Eye (tissue), 1 donor: ENCODE measurements at places on chromosomes 3 and 15.

- DNase-seq = peak; percentile 96
These were observed 106.6 kb upstream of the TMC3 start for GRCh38 chr15:81480645-81481053.

DNA sequence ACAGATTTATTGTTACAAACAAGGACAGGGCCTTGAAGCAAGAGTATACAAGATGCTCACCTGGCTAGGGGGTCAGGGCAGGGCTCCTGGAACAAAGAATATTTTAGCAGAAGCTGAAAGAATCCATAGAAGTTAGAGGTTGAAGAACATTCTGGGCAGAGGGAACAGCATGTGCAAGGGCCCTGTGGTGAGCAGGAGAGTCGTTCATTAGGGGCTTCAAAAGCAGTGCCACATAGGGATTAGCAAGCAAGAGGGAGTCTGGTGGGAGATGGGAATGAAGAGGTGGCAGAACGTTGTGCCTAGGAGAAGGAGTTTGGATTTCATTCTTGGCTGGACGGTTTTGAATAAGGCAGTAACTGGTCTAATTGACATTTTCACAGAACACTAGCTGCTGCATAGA is 22.9 kb downstream of the DNAJB8 start:
- no peak for DNase-seq

- no peak for DNase-seq
These were observed 29.0 kb upstream of the BCL6 start for GRCh38 chr3:187774185-187774789.

DNA sequence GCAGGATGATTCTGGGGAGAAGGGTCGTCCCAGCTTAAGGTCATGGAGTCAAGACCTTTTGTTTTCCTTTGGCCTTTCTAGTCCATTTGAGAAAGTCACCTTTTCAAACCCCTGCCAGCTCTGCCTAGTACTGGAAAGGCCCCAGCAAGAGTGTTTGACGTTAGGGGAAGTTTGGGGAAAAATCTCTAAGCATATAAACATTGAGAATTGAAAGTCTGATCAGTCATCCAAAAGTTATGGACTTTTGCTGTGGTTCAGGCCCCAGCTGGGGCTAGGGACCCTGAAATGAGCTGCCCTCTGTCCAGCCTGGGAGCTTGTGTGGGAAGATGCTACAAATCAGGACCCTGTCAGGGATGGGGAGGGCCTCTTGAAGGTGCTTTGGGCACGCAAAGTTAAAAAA is 21.6 kb downstream of the SLC6A6 start:
- DNase-seq = no peak

DNA sequence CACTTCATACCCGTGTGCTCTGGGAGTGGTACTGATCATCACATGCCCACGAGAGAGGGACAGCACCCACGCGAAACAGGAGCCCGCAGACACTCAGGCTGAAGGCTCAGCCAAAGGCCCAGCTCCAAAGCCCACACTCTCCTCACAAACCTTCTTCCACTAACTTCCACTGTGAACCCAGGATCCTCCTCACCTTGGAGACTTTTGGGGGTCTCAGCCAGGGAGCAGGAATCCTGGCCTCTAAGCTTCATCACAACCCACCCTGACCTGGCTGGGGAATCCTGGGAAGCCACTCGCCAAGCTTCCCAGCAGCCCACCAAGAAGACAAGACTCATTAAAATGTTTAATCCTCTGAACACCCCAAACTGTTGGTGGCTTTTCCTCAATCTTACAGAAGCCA is 421.2 kb downstream of the OCA2 start:
- no peak for DNase-seq

DNA sequence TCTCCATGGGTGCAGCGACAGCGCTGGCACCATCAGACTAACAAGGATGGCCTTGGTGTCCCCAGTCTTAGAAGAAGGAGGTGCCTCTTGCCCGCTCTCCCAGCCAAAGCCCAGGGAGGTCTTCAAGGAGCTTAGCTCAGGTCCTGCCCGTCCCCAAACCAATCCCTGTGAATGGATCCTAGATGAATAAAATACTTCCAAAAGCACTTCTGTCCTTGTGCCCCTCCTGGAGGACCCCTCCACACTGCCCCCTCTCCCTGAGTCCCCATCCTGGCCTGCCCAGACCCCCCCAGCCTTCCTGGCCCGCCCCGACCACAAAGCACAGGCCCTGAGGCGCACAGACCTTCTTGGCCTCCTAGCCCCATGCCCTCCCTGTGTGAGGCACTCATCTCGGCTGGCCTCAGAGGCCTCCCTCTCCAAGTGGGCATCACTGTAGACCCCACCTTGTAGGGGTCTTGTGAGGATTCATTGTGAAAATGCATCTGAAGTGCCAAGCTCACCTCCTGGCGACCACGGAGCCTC is 8.4 kb downstream of the SLC28A1 start:
- no peak for DNase-seq

DNA sequence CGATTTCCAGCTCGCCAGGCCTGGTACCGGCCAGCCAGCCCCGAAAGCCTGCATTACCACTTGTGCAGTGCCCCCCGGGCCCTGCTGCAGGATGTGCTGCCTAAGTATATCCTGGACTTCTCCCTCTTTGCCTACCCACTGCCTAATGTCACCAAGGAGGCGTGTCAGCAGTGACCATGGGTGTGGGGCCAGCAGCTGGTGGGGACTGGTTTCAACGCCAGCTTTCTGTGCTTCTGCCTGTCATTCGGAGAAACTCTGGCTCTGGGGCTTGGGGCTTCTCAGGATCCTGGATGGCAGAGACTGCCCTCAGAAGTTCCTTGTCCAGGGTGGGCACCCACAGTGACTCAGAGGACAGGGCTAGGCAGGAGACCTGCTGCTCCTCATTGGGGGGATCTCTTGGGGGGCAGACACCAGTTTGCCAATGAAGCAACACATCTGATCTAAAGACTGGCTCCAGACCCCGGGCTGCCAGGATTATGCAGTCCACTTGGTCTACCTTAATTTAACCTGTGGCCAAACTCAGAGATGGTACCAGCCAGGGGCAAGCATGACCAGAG is 1.5 kb downstream of the CHST14 start:
- DNase-seq = peak; percentile 15

- no peak for DNase-seq
These were observed 14.6 kb downstream of the HEMK1 start for GRCh38 chr3:50583897-50584296.

- no peak for DNase-seq
These were observed 142.0 kb upstream of the TMC3 start for GRCh38 chr15:81516012-81516411.

DNA sequence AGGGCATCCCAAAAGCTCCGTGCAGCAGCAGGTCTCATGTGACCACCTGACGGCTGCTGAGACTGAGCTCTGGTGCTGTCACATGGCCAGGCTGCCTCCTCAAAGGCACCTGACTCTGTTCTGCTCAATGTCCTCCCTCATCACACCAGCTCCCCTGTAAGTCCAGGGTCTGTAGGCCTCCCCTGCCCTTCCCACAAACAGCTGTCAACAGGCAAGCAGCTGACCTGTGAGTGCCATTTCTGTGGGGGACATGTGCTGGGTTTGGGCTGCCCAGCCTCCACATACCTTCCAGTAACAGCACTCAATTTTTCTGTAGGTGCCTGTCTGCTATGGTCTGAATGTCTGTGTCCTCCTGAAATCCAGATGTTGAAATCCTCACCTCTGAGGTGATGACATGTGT is 11.2 kb downstream of the NUP210 start:
- no peak for DNase-seq

- DNase-seq = no peak
These were observed 64.0 kb downstream of the FLNB start for GRCh38 chr3:58072052-58072762.

DNA sequence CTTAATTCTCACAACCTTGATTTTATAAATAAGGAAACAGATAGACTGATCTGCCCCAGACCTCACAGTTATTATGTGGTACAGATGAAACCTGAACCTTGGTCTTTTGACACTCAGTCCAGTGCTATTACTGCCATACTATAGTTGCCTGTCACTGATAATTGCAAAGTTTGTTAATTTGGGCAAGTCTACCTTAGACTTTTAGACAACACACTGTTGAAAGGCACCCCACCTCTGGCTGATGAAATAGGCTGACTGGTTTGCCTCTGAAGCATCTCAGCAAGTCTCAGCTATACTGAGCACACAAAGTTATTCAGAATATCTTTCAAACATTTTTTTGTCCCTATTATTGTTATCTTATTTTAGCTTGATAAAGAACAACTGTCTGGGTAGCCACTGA is 53.1 kb upstream of the MAP4 start:
- DNase-seq = no peak

- DNase-seq = no peak
These were observed 1076.8 kb downstream of the TUSC7 start for GRCh38 chr3:117786349-117786748.

DNA sequence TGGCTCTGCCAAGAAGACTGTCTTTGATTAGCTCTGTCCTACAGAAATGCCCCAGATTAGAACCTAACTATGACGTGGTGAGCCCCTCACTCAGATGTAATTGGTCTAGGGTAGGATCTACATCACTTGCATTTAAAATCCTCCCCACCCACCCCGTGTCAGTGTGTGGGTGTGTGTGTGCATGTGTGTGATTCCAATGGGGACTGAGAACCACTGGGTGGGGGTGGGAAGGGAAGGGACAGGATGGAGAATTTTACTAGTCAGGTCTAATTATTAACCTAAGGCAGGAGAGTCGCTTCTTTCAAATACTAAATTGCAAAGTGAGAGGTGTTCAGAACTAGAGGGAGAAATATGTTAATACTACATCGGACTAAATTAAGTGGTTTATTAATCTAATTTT is 91.7 kb downstream of the TBL1XR1 start:
- no peak for DNase-seq

DNA sequence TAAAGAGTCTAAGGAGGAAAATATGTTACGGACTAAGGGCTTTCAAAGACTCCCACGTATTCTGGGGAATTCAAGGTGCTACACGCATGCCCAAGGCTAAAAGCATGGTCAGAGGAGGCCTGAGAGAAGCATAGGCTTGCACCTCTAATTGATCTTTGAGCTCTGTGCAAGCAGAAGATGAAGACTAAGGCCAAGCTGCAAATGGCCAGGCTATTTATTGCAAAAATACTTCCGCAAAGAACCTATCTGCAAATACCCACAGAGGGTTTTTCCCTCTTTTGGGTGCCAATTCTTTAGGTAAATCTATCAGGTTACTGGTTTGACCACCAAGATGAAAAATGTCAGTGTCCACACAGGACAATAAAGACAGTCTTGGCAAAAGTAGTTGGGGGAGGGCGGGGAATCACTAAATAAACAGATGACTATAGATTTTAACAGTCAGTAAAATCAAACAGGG is 119.5 kb downstream of the STAG1 start:
- no peak for DNase-seq

GRCh38 chr3:59480486-59480995 is 430.7 kb upstream of the CFAP20DC start:
- no peak for DNase-seq

DNA sequence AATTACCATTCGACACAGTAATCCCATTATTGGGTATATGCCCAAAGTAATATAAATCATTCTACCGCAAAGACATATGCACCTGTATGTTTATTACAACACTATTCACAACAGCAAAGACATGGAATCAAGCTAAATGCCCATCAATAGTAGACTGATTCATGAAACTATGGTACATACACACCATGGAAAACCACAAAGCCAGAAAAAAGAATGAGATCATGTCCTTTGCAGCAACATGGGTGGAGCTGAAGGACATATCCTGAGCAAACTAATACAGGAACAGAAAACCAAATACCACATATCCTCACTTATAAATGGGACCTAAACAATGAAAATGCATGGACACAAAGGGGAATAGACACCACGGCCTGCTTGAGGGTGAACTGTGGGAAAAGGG is 11.1 kb upstream of the MCF2L2 start:
- DNase-seq = no peak

DNA sequence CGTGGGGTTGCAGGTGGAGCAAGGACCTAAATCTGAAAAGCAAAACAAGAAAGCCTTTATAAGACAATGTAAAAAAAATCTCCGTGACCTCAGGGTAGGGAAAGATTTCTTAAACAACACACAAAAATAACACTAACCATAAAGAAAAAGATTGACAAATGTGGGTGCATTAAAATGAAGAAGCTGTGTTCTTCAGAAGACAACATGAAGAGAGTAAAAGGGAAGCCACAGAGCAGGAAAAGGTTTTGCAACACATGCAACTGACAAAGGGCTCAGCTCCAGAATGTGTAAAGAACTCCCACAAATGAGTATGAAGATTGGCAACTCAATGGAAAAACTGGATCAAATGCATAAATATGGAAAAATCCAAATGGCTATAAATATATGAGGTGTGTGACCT is 74.2 kb downstream of the MAGEF1 start:
- no peak for DNase-seq

DNA sequence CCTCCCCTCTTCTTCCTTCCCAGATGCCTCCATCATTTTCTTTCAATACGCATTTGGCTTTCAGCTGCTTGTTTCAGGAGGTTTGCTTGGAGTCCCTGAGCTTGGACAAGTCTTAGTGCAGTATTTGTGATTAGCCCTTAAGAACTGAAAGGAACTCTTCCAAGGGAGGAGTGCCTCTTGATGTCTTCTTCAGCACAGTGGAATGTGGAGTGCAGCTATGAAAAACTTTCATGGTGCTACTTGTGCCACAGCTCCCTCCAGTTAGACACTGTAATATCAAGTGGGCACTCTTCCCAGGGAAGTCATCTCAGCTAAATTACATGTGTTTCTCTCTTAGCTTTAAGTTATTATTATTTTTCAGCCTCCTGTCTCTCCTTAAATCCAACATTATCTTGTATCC is 173.1 kb downstream of the NECTIN3 start:
- DNase-seq = no peak

DNA sequence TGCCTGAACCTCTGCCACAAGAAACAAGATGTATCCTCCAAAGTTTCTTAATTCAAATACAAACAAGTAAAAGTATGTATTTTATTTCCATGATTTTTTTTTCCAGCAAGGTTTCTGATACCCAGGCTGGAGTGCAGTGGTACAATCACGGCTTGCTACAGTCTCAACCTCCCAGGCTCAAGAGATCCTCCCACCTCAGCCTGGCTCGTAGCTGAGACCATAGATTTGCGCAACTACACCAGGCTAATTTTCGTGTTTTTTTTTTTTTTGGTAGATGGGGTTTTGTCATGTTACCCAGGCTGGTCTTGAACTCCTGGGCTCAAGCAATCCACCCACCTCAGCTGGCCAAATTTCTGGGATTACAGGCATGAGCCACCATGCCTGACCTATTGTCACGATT is 12.2 kb upstream of the VEPH1 start:
- DNase-seq = no peak

DNA sequence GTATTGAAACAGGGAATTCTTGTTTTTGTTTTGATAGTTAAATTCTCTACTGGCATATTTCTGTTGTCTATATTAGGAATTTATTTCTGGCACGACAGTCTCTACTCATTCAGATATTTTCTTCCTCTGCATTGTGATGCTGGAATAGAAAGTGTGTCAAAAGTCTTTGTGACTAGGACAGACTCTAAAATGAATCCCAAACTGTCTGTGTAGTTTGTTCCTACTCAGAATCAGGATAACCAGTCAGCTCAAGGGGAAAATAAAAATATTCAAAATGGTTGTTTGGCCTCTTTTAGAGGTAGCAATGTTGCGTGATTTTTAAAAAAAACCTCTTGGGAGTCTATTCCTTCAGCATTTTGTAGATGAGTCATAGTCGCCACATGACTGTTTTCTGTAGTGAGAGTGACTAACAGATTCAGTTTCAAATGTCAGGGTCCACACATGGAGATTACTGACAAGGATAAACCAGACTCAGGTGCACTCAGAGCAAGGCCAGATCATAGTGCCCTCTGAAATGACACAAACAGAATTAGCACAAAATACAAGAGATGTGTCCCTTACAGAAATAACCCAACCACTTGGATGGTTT is 13.1 kb downstream of the SLC7A14 start:
- no peak for DNase-seq

GRCh38 chr15:99371180-99372103 is 120.2 kb downstream of the LRRC28 start:
- no peak for DNase-seq

GRCh38 chr3:77524463-77524862 is 484.6 kb downstream of the ROBO2 start:
- DNase-seq = no peak
